ENCODE measurements at places on chromosomes 12 and 14. TPM values are rescaled to one million over a fixed set of nuclear protein-coding genes. Genes with fewer than 3 reads are reported as not detected.

DNA sequence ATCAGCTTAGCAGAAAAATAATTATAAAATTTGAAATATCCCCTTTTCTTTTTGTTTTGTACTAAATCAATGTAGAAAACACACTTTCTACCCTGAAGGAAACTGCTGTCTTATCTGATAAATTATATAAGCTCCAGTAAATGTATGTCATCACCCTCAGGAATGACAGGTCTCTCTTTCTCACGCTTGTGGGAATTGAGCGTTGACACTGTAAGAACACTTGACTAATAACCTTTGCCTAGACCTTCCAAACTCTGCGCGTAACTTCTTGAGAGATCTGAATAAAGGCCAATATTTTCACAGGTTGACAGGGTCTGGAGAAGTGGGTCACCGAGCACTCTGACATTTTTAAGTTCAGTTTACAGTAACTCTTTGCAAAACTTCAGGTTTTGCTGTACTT lies 138.5 kb downstream of the BCAT1 start:
- H3K4me1 ChIP-seq = peaks cover 16% of the 10 kb centered on the region
- H3K27me3 ChIP-seq = no peaks in the 10 kb centered on the region
- peaks cover 22% of the 10 kb centered on the region for H3K36me3 ChIP-seq
- no peak overlapping the region for H3K4me3 ChIP-seq
- no peak overlapping the region for H3K27ac ChIP-seq
- no peak for DNase-seq

- peak overlapping the region; percentile 97 for H3K4me3 ChIP-seq
- no peaks in the 10 kb centered on the region for H3K27me3 ChIP-seq
- H3K36me3 ChIP-seq = no peaks in the 10 kb centered on the region
- H3K4me1 ChIP-seq = peaks cover 26% of the 10 kb centered on the region
- peak overlapping the region; percentile 97 for H3K27ac ChIP-seq
Measured at GRCh38 chr12:49111206-49111605, 559 bp upstream of the LMBR1L start.

DNA sequence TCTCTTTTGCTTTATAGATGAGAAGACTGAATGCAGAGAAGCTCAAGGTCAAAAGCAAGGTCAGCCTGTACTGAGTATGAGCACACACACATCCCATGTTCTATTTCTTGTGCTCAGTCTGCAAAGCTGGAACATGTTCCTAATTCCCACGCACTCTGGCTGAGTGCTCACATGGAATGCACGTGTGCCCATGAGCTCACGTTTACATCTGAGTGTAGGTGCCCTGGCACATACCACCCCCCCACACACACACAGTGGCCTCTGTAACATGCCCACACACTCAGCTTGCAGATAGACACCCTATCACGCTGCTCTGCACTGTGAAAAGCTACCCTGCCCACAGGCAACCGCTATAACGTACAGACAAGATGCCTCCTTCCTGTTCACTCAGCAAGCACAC lies 700.1 kb downstream of the MED13L start:
- no peak overlapping the region for H3K4me3 ChIP-seq
- no peaks in the 10 kb centered on the region for H3K4me1 ChIP-seq
- no peak overlapping the region for H3K27ac ChIP-seq
- peaks cover 12% of the 10 kb centered on the region for H3K27me3 ChIP-seq
- H3K36me3 ChIP-seq = no peaks in the 10 kb centered on the region

- peaks cover 9% of the 10 kb centered on the region for H3K27me3 ChIP-seq
- no peaks in the 10 kb centered on the region for H3K36me3 ChIP-seq
- H3K4me3 ChIP-seq = no peak overlapping the region
Measured at GRCh38 chr12:47751561-47751960, 7.1 kb downstream of the RAPGEF3 start.

DNAH10 gene
- total RNA-seq = 0.95 TPM

- H3K4me3 ChIP-seq = no peak overlapping the region
- no peaks in the 10 kb centered on the region for H3K36me3 ChIP-seq
- peaks cover 13% of the 10 kb centered on the region for H3K4me1 ChIP-seq
- no peak for DNase-seq
- no peak overlapping the region for H3K27ac ChIP-seq
Measured at GRCh38 chr12:116677202-116677661, 60.6 kb downstream of the SPRING1 start.

VCPKMT gene
- 10.4 TPM for total RNA-seq

GRCh38 chr12:77031745-77032144 lies 33.6 kb downstream of the E2F7 start:
- no peak for DNase-seq
- no peaks in the 10 kb centered on the region for H3K4me1 ChIP-seq
- no peaks in the 10 kb centered on the region for H3K36me3 ChIP-seq

HOXC12 gene
- not detected for total RNA-seq
